ENCODE measurements at places on chromosomes 3 and 15.
A peak's percentile ranks its signal among the peaks of the same experiment; 100 is the strongest.

- DNase-seq, result no peak
Observed at GRCh38 chr3:52243791-52244628, 1.5 kb upstream of the PPM1M start.

- DNase-seq, result no peak
Observed at GRCh38 chr3:148716657-148717056, 19.0 kb downstream of the AGTR1 start.

DNA sequence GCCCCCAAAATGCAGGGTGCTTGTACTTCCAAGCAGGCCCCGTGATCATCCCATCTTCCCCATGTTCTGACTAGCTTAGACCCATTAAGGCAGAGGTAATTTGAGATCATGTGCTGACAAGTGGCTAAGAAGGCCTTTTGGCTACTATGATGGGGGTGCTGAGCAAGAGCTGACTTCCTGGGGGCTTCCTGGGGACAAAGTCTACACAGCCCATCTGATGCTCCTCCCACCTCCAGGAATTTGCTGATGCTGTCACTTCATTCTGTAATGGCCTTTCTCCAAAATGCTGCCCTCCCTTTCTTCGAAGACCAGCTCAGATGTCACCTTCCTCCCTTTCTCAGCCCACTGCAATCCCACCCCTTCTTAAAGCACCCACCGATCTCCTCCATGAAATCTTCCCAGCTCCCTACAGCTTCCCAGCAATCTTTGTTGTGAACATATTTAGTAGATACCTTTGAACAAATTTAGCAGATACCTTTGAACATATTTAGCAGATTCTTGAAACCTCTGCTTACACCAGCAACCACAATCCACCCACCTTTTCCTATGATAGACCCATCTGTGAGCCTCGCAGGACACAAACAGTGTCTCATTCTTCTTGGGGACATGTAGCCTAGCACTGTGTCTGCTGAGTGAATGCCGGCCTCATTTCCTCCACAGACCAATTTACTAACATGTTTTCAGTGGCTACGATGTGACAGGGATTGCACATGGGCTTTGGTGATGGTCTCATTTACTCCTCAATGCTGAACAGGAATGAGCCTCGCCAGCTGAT is 223.3 kb downstream of the EPHB1 start:
- DNase-seq, result no peak

DNA sequence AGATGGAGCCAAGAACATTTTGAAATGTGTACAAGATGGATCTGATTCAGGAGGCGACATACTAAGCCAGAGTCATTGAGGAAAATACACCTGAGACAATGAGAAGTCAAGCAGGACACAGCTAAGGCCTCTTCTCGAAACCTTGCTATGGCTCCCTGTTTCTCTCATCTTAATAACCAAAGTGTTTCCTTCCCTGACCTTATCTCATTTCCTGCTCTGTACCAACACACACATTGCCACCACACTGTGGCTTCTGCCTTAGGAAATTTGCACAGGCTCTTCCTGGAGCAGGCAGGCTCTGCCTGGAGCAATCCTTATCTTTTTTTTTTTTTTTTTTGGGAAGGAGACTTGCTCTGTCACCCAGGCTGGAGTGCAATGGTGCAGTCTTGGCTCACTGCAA is 36.6 kb downstream of the OXSM start:
- DNase-seq, result no peak

- no peak for DNase-seq
Observed at GRCh38 chr15:35256551-35256950, 171.5 kb upstream of the NANOGP8 start.

DNA sequence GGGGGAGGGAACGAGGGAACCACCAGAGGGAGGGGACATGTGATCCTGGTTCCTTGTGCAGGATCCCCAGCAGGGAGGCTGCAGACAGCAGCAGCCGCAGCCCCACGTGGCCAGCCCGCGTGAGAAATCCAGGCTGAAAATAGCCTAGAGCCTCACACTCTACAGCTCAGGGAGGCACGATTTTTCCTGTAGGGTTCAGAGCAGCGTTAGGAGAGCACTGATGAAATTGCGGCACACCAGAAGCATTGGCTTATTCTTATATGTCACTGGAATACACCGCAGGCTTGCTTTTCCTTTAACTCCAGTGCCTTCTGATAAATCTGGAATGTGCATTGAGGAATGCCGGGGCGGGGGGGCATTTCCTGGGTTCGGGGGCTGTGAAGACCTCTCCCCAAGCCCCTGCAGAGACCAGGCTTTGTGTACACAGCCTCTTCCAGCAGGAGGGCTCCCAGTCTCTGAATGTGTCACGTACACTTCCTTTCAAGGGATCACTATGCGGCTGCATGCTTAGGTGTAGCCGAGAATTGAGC is 193.0 kb downstream of the ATP10A start:
- peak; percentile 64 for DNase-seq

DNA sequence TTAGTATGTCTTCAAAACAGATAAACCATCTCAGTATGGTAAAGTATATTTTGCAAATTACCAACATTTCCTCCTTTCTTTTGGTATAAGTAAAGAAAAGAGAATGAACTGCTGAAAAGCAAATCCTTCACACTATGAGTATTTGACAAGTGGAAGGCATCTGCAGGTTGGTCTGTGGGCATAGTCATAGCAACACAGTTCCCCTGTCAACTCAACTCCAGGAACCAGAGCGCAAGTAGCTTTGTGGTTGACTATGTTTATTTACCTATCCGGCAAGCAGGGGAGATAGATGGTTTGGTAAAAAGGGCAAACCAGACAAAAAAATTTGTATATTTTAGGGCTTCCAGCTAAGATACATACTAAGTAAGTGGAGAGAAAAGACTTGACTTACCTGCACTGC is 88.3 kb upstream of the PPIB start:
- DNase-seq, result no peak

DNA sequence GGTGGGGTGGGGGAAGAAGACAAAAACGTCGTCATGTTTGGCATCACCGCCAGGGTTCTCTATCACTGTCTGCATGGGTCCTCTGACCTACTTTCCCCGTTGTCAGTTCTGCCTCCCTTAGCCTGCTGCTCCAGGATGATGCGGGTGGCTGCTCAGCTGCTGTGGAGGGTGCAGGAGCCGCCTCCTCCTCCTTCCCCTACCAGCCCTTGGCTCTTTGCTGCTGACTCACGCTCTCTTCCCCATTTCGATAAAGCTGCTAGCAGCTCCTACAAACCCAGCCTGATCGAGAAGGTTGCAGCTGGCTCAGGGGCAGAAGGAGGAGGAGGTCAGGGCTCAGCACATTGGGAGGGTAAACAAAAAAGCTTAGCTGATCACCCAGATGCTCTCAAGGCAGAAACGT is 49.5 kb upstream of the SEC13 start:
- DNase-seq, result no peak

DNA sequence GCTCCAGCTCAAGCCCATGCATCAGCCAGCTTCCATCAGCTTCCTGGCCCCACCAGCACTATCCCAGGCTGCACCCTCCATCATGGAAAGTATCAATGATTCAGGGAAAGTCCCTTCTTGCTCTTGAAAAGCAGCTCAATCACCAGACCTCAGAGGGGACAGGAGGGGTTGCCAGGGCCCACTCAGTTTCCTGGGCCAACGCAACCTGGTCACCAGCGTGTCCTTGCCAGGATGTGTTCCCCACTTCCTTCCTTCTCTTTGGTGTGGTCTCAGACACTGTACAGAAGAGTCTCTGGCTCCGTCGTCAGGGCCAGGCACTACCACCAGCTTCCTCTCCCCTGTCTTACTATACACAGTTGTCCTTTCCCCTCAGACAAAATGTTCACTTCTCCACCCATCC is 3.0 kb downstream of the HDC start:
- no peak for DNase-seq

- no peak for DNase-seq
Observed at GRCh38 chr3:152301745-152302181, 33.0 kb downstream of the MBNL1 start.
